ENCODE measurements at places on chromosomes 4 and X. TPM values are rescaled to one million over a fixed set of nuclear protein-coding genes. Genes with fewer than 3 reads are reported as not detected.

- no peak for DNase-seq
Measured at GRCh38 chr4:114076899-114077570, 97.6 kb upstream of the ARSJ start.

GRCh38 chr4:154390324-154390723, 101.3 kb downstream of the DCHS2 start:
- no peak for DNase-seq

DNA sequence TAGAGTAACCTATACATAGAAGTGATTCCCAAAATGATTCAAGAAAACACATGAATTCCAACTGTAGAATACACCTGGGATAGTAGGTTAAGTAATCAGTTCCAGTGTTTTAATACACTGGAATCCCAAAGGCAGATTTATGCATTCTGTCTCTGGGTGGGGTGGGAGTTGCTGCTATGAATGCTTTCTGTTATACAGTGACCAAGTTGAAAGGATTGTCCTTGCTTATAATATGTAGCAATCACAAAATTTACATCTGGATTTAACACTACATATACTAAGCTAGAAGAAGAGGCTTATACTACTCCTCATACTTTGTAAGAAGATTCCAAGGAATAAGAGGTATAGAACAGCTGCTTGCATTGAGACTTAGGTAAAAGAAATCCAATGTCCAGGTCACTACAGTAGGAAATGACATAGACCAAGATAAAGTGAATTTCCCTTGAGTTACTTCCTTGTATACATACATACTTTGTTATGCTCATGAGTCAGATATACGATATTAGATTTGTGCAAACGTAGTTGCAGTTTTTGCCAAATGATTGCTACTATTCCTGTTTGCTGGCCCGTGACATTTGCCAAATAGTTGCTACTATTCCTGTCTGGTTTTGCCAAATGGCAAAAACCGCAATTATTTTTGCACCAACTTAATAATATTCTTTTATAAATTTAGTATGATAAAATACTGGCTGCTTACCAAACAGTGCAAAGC, 210.5 kb upstream of the DIAPH2 start:
- DNase-seq = no peak

DNA sequence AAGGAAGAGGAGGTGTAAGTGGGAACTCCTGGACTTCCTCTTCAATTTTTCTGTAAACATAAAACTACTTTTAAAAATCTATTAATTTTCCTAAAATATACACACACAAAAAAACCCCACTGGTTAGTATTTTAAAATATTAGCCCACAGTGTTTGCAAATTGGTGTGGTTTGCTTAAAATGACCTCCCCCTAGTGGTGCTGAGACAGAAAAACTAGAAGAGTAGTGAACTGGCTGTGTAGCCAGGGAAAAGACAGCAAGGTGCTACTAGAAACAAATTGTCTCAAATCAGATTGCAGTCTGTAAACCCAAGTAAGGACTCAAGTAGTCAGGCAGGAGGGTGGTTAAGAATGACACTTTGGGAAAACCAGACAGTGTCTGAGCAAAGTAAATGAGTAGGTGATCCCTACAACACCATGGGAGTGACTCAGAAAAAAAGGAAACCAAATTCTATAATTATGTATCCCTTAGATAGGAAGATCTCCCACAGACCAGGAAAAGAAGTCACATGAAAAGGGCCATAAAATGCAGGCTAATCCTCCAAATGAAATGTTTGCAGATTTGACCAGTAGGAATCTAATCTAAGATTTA, 26.0 kb downstream of the AMTN start:
- no peak for DNase-seq

Gene TRIM75
- not detected for total RNA-seq

Gene SLC16A2
- total RNA-seq = 10.8 TPM

DNA sequence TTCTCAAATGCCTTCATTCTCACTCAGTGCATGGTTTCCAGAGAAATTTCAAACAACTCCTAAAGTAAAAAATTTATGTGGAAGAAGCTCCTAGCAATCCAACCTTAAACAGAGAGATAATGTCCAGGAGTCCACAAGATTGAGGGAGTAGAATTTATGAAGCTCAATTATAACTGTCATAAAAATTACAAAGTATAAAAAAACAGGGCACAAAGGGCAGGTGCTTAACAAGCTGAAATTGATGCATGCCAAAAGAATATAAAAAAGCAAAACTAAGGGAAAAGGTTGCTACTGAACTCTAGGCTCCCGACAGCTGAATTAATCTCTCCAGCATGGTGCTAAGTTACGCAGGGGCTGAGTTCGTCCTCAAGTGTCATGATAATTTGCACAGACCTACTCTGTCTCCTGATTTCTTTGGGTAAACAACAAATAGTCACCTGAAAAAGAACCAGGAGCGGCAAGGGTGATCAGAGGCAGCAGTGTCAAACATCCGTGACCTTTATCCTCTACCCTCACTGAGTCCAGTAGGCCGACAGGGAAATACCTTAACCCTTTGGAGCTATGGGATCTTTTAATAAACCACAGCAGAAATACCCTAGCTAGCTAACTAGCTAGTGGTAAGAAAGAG, 47.2 kb upstream of the RELL1 start:
- DNase-seq = no peak

- DNase-seq = no peak
Measured at GRCh38 chr4:153207567-153207966, 3.3 kb downstream of the TRIM2 start.

DNA sequence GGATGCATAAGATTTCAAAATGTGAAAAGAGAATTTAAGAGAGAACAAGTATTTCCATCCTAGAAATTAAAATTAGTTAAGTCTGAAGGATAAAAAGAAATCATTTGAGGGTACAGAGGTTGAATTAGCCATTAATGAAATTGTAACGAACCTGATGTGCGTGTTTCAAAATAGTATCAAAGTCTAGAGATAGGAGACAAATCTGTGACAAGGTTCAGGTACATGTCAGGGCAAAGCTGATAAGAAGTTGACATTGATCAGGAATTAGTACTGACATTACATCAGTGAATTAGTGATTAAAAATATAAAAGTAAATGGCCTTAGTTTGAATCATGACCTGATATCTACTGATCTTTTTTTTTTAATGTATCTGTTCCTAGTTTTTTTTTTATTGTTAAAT, 62.3 kb downstream of the UGT2B10 start:
- no peak for DNase-seq

GRCh38 chrX:64150775-64151174, 54.7 kb downstream of the AMER1 start:
- DNase-seq = no peak

DNA sequence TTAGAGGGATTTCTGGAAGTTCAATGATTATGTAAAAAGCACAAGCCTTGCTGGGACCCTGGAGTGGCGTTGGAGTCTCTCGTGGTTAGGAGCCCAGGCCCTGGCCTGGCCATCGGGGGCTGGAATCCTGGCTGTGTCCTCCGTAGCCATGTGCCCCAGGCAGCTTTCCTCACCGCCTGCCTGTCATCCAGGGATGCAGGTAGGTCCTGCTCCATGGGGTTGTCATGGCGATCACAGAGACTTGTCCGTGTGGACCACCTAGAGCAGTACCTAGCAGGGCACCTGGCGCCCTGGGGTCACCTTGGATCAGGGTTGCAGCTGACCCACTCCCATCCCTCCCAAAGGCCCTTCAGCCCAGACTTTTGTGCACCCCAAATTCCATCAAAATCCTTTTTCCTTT, 30.2 kb upstream of the WFS1 start:
- DNase-seq = peak; percentile 25

- DNase-seq = no peak
Measured at GRCh38 chr4:38106311-38106710, 146.1 kb downstream of the PTTG2 start.

- peak; percentile 67 for DNase-seq
Measured at GRCh38 chr4:112348488-112349158, 51.5 kb downstream of the ALPK1 start.
